ENCODE measurements at places on chromosomes 7 and 10. TPM values are rescaled to one million over a fixed set of nuclear protein-coding genes. Genes with fewer than 3 reads are reported as not detected.

Gene OGDHL
- total RNA-seq, result 5.2 TPM

Gene TSPAN15
- total RNA-seq, result 2.6 TPM

DNA sequence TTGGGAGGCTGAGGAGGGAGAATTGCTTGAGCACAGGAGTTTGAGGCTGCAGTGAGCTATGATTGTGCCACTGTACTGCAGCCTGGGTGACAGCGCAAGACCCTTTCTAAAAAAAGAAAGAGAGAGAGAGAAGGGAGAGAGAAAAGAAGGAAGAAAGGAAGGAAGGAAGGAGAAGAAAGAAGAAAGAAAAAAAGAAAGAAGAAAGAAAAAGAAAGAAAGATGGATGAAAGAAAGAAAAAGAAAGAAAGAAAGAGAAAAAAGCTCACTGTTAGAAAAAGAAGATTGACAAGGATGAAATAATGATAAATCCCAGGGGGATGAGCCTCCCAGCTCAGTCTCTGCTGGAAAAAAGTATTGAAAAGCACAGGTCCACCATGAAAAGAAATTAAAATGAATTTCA lies 22.8 kb upstream of the CARD11 start:
- H3K4me3 ChIP-seq, result no peak overlapping the region
- H3K4me1 ChIP-seq, result no peaks in the 10 kb centered on the region
- no peak overlapping the region for H3K27ac ChIP-seq
- DNase-seq, result no peak
- no peaks in the 10 kb centered on the region for H3K36me3 ChIP-seq

DNA sequence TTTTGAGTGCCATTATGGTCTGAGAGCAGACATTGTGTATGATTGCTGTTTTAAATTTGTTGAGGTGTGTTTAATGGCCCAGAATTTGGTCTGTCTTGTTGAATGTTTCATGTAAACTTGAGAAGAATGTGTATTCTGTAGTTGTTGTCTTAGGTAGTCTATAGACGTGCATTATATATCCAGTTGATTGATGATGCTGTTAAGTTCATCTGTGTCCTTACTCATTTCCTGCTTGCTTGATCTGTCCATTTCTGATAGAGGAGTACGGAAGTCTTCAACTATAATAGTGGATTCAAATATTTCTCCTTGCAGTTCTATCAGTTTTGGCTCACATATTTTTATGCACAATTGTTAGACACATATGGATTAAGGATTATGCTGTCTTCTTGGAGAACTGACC lies 16.0 kb downstream of the PTPN12 start:
- no peaks in the 10 kb centered on the region for H3K36me3 ChIP-seq
- no peak overlapping the region for H3K27ac ChIP-seq
- no peaks in the 10 kb centered on the region for H3K4me1 ChIP-seq
- H3K27me3 ChIP-seq, result no peaks in the 10 kb centered on the region
- no peak overlapping the region for H3K4me3 ChIP-seq
- DNase-seq, result no peak

GRCh38 chr10:29691564-29692072 lies 56.8 kb upstream of the SVIL start:
- no peaks in the 10 kb centered on the region for H3K27me3 ChIP-seq
- H3K4me3 ChIP-seq, result no peak overlapping the region
- DNase-seq, result no peak
- peak overlapping the region; percentile 37 for H3K27ac ChIP-seq

DNA sequence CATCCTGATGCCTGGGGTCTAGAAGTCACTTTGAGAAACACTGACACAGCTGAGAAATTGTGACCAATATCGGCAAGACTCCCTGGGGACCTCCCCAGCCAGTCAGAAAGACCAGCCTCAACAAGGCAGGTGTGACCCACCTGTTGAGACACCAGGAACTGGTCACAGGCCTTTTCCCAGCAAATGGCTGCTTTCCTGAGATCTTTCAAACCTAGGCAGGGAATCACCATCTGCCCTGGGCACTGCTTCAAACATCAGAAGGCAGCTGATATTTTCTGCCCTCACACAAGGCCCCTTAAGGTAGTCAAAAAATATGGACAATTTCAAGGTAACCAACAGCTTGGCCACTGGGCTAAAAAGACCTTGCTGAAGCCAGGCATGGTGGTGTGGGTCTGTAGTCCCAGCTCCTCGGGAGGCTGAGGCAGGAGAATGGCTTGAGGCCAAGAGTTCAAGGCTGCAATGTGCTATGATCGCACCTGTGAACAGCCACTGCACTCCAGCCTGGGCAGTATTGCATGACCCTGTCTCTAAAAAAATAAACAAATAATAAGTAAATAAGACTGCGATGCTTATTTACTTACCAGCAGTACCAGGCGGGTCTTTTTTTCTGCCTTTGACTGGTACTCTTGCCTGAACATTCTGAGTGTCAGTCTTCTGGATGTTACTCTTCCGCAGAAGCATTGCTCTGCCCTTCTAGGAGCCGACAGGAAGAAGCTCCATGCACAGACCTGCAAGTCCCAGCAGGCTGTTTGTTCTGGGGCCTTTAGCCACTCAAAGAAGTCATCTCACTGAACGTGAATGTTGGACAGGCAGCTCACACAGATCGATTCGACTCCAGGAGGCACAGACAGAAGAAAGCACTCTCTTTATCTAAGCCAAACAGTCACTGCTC lies 59.7 kb downstream of the SORBS1 start:
- no peaks in the 10 kb centered on the region for H3K36me3 ChIP-seq
- no peak overlapping the region for H3K4me3 ChIP-seq
- DNase-seq, result no peak

GRCh38 chr7:74003621-74004020 lies 24.4 kb upstream of the ELN start:
- no peak overlapping the region for H3K27ac ChIP-seq
- H3K27me3 ChIP-seq, result no peaks in the 10 kb centered on the region
- no peaks in the 10 kb centered on the region for H3K4me1 ChIP-seq
